Left renal pelvis (tissue), 4 donors: ENCODE measurements at places on chromosomes 6 and 20. TPM values are rescaled to one million over a fixed set of nuclear protein-coding genes. Genes with fewer than 3 reads are reported as not detected.

Gene SGK2
- polyA plus RNA-seq = 44.9 TPM

GRCh38 chr6:154408891-154409500 lies 52.4 kb upstream of the IPCEF1 start:
- no peak for DNase-seq

GRCh38 chr20:10376270-10377075 lies 57.5 kb downstream of the MKKS start:
- DNase-seq = no peak

DNA sequence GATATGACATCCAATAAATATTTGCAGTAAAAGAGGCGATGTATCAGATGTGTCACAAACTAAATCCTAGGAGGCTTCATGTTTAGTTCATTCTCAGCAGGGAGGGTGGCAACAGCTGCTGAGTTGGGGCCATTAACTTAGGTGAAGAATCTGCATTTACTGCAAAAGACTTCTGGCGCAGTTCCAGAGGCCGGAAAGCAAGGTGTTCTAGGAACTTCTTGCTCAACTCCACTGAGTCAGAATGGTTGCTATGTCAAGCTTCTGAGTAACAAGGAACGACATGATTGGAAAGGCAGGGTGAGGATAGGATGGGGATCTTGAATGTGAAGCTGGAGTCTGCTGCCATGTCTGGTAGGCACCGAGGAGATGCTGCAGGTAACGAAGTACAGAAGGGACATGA lies 11.7 kb downstream of the ADNP start:
- no peak for DNase-seq

DNA sequence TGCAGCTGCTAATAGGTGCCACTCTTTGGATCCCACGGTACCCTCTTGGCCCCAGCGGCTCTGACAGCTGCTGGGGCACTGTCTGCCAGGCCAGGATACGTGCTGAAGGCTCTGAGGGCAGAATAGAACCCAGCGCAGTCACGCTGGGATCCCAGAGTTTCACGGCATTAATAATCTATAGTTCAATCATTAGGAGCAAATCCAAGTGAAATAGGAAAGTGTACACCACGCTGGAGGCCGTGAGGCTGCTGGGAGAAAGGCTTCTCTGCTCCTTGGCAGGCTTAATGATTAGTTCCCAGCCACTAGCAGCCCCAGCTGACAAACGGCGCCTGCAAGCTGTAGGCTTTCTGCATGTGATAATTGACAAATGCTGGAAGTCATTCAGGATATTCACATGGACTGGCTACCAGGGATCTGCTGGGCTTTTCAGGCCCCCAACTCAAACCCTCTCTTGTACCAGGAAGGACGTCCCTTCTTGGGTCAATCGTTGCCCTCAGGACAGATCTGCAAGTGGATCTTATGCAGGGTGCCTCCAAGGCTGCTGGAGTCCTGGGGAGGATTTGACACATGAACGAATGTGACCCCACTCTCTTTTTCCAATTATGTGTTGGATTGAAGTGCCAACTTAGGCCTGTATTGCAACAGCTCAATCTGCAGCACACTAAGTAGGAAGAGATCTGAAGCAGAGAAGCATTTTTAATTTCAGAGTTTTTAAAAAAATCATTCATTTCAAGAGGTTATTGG lies 50.1 kb upstream of the INSM1 start:
- DNase-seq = no peak
